H1 (cell line): ENCODE measurements at places on chromosomes 12 and 14. TPM values are rescaled to one million over a fixed set of nuclear protein-coding genes. Genes with fewer than 3 reads are reported as not detected.
A peak's percentile ranks its signal among the peaks of the same experiment; 100 is the strongest.

GRCh38 chr12:118346895-118347294 is 25.8 kb downstream of the TAOK3 start:
- H3K4me3 ChIP-seq, result no peak overlapping the region
- H3K36me3 ChIP-seq, result no peaks in the 10 kb centered on the region
- H3K27ac ChIP-seq, result no peak overlapping the region
- H3K4me1 ChIP-seq, result peaks cover 4% of the 10 kb centered on the region; the same call in 1 of the 2 replicates
- DNase-seq, result no peak
- no peaks in the 10 kb centered on the region for H3K27me3 ChIP-seq

DNA sequence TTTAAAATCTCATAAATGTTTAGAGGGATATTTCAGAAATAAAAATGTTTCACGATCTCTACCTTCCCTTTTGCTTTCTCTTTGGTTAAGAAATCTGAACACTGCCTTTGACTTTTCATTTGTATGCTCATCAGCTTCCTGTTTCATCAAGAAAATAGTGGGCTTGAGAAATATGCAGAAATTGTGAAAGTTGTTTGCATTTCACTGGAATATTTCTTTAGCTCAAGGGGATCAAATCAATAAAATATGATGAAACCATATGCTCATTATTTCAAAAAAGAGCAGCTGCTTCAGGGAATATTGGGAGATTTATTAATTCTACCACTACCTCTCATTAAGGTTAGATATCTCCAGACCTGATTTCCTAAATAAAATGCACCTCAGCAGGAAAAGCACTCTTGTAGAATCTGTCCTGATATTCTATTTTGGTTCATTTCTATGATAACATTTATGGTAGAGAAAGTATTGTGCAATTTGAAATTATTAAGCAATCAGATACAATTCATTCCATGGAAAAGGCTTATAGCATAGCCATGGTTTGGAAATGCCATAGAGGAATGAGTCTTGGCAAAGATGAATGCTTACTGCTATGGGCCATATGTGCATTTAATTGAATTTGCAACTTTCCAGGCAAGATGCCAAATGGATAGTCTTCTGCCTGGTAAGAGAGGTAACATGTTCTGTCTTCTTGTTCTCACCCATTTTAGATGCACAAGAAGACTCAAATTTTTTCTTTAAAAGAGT is 212.6 kb upstream of the SLC16A7 start:
- no peak for DNase-seq
- H3K4me1 ChIP-seq, result peaks cover 5% of the 10 kb centered on the region; the same call in 1 of the 2 replicates
- H3K27ac ChIP-seq, result no peak overlapping the region
- no peak overlapping the region for H3K4me3 ChIP-seq
- H3K36me3 ChIP-seq, result no peaks in the 10 kb centered on the region

DNA sequence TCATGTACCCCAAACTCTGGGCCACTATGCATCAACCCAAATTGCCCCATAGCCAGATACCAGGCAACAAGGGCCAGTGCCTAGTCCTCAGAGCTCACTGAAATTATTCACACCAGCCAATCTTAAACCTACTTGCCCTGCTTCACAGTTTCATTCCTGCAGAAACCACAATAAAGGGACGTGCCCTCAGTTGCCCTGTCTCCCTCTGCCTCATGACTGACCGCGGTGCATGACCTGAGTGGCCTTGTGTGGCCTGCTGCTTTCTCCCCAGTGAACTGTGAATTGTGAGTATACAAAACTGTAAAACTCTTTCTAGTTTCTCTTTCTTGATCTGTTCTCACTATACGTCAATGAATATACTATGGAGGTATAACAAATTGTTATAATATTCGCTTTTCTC is 490.9 kb upstream of the MIS18BP1 start:
- H3K36me3 ChIP-seq, result no peaks in the 10 kb centered on the region
- no peak for DNase-seq
- H3K4me3 ChIP-seq, result no peak overlapping the region

- H3K4me1 ChIP-seq, result no peaks in the 10 kb centered on the region
- H3K27ac ChIP-seq, result no peak overlapping the region
- no peak overlapping the region for H3K4me3 ChIP-seq
- no peaks in the 10 kb centered on the region for H3K36me3 ChIP-seq
Observed at GRCh38 chr14:90583427-90583826, 186.6 kb downstream of the CALM1 start.

- H3K27me3 ChIP-seq, result no peaks in the 10 kb centered on the region
- H3K4me1 ChIP-seq, result peaks cover 3% of the 10 kb centered on the region
- no peak for DNase-seq
- no peak overlapping the region for H3K27ac ChIP-seq
- H3K36me3 ChIP-seq, result no peaks in the 10 kb centered on the region
Observed at GRCh38 chr12:118821386-118821925, 159.9 kb upstream of the SRRM4 start.

DNA sequence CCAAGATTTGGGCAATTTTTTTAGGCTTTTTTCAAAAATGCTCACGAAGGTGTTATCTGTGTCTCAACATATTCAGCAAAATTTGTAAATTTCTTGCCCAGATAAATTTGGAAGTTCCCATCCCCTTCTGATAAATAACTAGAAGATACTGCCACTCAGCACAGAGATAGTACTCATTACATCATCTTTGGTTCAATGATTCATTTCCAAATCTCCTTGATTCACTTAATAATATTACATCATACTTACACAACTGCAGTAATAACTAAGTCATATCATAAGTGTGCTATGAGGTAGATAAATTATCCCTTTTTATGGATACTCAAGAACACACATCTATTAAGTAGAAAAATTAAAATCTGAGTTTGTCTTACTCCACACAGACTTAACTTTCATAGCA is 89.4 kb downstream of the RPAP3 start:
- H3K4me1 ChIP-seq, result no peaks in the 10 kb centered on the region
- H3K36me3 ChIP-seq, result no peaks in the 10 kb centered on the region
- no peak for DNase-seq
- no peaks in the 10 kb centered on the region for H3K27me3 ChIP-seq
- no peak overlapping the region for H3K4me3 ChIP-seq
- no peak overlapping the region for H3K27ac ChIP-seq

- H3K27ac ChIP-seq, result no peak overlapping the region
- H3K4me1 ChIP-seq, result peaks cover 5% of the 10 kb centered on the region
- H3K27me3 ChIP-seq, result no peaks in the 10 kb centered on the region
Observed at GRCh38 chr12:22631863-22632463, 7.0 kb downstream of the ETNK1 start.

- H3K4me1 ChIP-seq, result no peaks in the 10 kb centered on the region
- no peak overlapping the region for H3K4me3 ChIP-seq
- no peaks in the 10 kb centered on the region for H3K36me3 ChIP-seq
- H3K27ac ChIP-seq, result no peak overlapping the region
- DNase-seq, result no peak
Observed at GRCh38 chr14:98227000-98227726, 1044.8 kb downstream of the BCL11B start.

DNA sequence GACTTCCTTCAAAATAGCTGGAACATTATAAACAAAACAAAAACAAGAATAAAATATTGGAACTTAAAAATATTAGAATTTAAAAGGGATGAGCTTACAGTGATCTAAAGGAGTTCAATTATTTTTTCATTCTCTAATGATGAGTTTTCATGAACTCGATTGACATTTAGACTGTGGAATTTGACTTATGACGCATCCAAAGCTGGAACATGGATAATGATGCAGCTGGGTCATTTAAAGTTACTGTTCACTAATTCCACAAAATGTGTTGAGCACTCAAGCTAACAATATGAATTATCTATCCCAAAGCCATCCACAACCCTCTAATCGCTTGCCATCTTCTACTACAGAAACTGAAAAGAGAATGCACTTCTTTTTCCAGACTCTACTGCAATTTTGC is 42.5 kb downstream of the LIN7A start:
- no peaks in the 10 kb centered on the region for H3K36me3 ChIP-seq
- no peaks in the 10 kb centered on the region for H3K4me1 ChIP-seq
- no peaks in the 10 kb centered on the region for H3K27me3 ChIP-seq
- no peak overlapping the region for H3K27ac ChIP-seq

- no peaks in the 10 kb centered on the region for H3K27me3 ChIP-seq
- no peak overlapping the region for H3K27ac ChIP-seq
- DNase-seq, result peak; percentile 53
- H3K4me3 ChIP-seq, result no peak overlapping the region
- no peaks in the 10 kb centered on the region for H3K36me3 ChIP-seq
- H3K4me1 ChIP-seq, result 0 out of 2 replicates have a peak, but pooled peaks cover 4% of the 10 kb centered on the region
Observed at GRCh38 chr14:75514673-75515628, 7.3 kb upstream of the BATF start.

GRCh38 chr12:14169281-14169680 is 187.9 kb upstream of the GRIN2B start:
- H3K36me3 ChIP-seq, result no peaks in the 10 kb centered on the region
- no peak for DNase-seq
- no peak overlapping the region for H3K4me3 ChIP-seq

GRCh38 chr14:36478782-36479181 is 41.2 kb downstream of the NKX2-1 start:
- no peak overlapping the region for H3K4me3 ChIP-seq
- H3K36me3 ChIP-seq, result no peaks in the 10 kb centered on the region
- H3K4me1 ChIP-seq, result no peaks in the 10 kb centered on the region
- H3K27ac ChIP-seq, result no peak overlapping the region

- no peak for DNase-seq
- H3K36me3 ChIP-seq, result no peaks in the 10 kb centered on the region
- H3K27ac ChIP-seq, result no peak overlapping the region
- peaks cover 10% of the 10 kb centered on the region for H3K4me1 ChIP-seq
Observed at GRCh38 chr14:52314595-52315354, 663 bp downstream of the PTGER2 start.

DNA sequence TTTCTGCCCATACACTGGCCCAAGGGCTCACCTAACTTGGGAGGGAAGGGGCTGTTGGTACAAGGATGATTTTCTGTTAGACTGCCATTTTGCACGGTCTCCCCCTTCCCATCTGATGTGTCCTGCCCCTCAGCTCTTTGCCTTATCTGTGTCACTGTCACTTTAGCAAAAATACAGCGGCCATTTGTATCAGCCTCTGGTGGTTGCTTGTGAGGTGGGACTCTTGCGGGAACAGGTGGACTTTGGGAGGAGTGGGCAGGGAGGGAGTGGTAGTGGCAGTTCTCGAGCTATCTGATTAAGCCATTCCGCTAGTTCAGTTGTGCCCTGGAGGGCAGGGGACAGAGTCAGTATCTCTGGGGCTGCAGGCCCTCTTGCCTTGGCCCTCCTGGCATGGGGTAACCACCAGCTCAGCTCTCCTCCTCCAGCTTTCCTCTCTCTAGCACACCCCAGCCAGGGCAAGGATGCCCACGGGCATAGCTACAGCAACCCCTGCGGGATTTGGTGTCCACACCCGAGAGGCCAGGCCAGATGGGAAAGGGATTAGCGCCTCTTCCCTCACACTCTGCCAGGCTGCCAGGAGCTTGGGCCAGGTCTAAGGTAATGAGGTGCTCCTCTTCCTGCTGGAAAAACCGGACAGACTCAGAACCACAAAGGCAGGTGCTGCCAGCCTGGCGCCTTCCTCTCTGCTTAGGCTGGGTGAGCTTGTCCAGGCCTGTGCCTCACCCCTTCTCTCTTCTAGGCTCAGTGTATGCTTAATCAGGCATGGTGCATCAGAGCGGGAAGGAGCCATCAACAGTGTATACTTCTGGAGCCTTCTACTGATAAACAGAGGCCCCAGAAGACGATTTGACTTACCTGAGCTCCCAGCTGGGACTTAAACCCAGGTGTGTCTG is 8.7 kb downstream of the SLC48A1 start:
- H3K4me3 ChIP-seq, result no peak overlapping the region
- no peaks in the 10 kb centered on the region for H3K27me3 ChIP-seq
- no peak overlapping the region for H3K27ac ChIP-seq
- H3K36me3 ChIP-seq, result peaks cover 12% of the 10 kb centered on the region
- DNase-seq, result no peak

GRCh38 chr14:76104802-76105355 is 46.8 kb upstream of the GPATCH2L start:
- DNase-seq, result no peak
- no peaks in the 10 kb centered on the region for H3K4me1 ChIP-seq
- H3K27me3 ChIP-seq, result no peaks in the 10 kb centered on the region
- no peak overlapping the region for H3K4me3 ChIP-seq
- no peak overlapping the region for H3K27ac ChIP-seq

DNA sequence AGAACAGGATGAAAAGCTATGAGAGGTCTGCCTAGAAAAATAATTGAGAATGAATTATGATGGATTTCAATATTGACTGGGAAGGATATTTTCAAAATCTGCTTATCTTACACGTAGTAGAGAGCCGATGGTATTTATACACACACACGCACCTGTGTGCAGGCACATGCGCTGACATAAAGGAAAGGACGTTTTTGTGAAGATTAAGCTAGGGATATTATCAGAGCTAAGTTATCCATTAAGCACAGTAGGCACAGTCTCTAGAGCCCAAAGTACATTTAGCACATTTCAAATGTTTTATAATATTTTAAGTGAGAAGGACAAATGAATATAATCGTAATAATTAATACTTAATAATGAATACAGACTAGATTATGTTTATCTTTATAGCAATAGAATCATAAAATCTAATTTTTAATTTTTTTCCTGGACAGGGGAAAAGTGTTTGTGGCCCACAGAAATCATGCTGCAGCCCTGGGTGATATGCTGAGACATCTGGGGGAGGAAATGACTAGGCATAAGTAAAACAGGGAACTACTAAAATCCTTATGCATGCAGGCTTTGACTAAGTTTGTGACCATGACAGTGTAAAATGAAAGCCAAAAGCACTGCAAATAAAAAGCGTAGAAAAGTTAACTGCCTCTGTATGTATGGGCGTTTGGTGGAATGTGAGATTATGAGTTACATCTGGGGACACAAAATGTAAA is 146.1 kb downstream of the KITLG start:
- DNase-seq, result no peak
- no peaks in the 10 kb centered on the region for H3K4me1 ChIP-seq
- no peak overlapping the region for H3K4me3 ChIP-seq

Gene CISTR
- not detected in 2 replicates for total RNA-seq

Gene B4GALNT3
- 20.3 and 20.4 TPM in 2 replicates for total RNA-seq

Gene TAS2R46
- total RNA-seq, result 0.48 TPM in 1 of 2 replicates, not detected in the other
